ENCODE measurements at places on chromosomes 7 and 10. TPM values are rescaled to one million over a fixed set of nuclear protein-coding genes. Genes with fewer than 3 reads are reported as not detected.

LRIT2 gene
- polyA plus RNA-seq, result not detected

LRRC4 gene
- 15.2 TPM for polyA plus RNA-seq

FKBP6 gene
- 0.46 TPM for polyA plus RNA-seq

MYL10 gene
- 0.40 TPM for polyA plus RNA-seq

CCDC126 gene
- polyA plus RNA-seq, result 10.4 TPM
